ENCODE measurements at places on chromosomes 12 and 14.

GRCh38 chr14:59356312-59356711 is 108.9 kb downstream of the GPR135 start:
- H3K36me3 ChIP-seq, result peaks cover 10% of the 10 kb centered on the region
- no peak overlapping the region for H3K4me3 ChIP-seq
- H3K27me3 ChIP-seq, result no peaks in the 10 kb centered on the region
- H3K4me1 ChIP-seq, result peaks cover 7% of the 10 kb centered on the region

DNA sequence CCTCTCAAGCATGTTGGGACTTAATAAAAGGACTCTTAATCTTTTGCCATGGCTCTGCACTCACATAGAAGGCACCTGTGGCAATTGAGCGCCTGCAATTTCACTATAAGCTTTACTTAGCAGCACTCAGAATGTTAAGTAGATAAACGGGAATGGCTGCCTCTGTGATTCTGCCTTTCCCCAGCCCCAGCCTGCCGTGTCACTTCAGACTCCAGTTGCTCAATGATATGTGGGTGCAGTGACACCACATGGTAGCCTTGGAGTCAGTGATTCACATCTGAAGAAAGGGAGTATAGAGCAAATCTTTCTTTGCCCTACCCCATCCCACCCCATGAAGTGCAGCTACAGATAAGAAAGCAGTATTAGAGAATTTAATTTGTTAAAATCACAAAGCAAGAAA is 96.1 kb downstream of the ZFC3H1 start:
- no peaks in the 10 kb centered on the region for H3K4me1 ChIP-seq
- H3K27me3 ChIP-seq, result peaks cover 38% of the 10 kb centered on the region
- H3K27ac ChIP-seq, result no peak overlapping the region
- H3K4me3 ChIP-seq, result no peak overlapping the region
- H3K36me3 ChIP-seq, result no peaks in the 10 kb centered on the region
- no peak for DNase-seq

DNA sequence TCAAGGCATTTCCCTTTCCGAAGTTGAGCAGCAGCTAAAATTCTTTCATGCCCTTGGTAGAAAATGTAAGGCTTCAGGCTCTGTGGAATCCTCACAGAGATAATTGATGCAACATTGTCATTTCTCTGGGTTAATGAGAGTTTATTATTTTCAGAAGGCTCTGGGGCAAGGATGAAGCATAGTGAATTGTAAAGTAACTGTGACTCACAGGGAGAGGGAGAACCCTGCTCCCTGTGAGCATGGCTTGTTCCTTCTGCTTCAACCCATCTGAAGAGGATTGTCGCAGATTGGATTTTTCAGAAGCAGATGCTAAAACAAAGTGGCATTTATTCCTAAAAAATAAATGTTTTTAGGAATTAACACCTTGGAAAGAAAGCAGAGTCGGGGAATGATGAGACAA is 41.2 kb downstream of the APOBEC1 start:
- H3K27ac ChIP-seq, result no peak overlapping the region
- H3K36me3 ChIP-seq, result no peaks in the 10 kb centered on the region
- no peak for DNase-seq

GRCh38 chr12:109563291-109564284 is 9.7 kb downstream of the MMAB start:
- no peak overlapping the region for H3K4me3 ChIP-seq
- H3K4me1 ChIP-seq, result no peaks in the 10 kb centered on the region
- peaks cover 15% of the 10 kb centered on the region for H3K36me3 ChIP-seq
- no peak for DNase-seq
- no peaks in the 10 kb centered on the region for H3K27me3 ChIP-seq

GRCh38 chr12:21695986-21696385 is 38.3 kb upstream of the LDHB start:
- no peak overlapping the region for H3K4me3 ChIP-seq
- H3K36me3 ChIP-seq, result no peaks in the 10 kb centered on the region
- no peak overlapping the region for H3K27ac ChIP-seq

- no peak for DNase-seq
- peak overlapping the region; percentile 20 for H3K4me3 ChIP-seq
- H3K4me1 ChIP-seq, result peaks cover 50% of the 10 kb centered on the region
- peak overlapping the region; percentile 97 for H3K27ac ChIP-seq
- H3K36me3 ChIP-seq, result peaks cover 27% of the 10 kb centered on the region
- no peaks in the 10 kb centered on the region for H3K27me3 ChIP-seq
Measured at GRCh38 chr12:12440784-12441428, 84.0 kb downstream of the BORCS5 start.

- H3K4me1 ChIP-seq, result no peaks in the 10 kb centered on the region
- H3K27me3 ChIP-seq, result no peaks in the 10 kb centered on the region
- no peak overlapping the region for H3K27ac ChIP-seq
- no peak overlapping the region for H3K4me3 ChIP-seq
- H3K36me3 ChIP-seq, result no peaks in the 10 kb centered on the region
Measured at GRCh38 chr12:43044241-43044640, 454.7 kb upstream of the PRICKLE1 start.

DNA sequence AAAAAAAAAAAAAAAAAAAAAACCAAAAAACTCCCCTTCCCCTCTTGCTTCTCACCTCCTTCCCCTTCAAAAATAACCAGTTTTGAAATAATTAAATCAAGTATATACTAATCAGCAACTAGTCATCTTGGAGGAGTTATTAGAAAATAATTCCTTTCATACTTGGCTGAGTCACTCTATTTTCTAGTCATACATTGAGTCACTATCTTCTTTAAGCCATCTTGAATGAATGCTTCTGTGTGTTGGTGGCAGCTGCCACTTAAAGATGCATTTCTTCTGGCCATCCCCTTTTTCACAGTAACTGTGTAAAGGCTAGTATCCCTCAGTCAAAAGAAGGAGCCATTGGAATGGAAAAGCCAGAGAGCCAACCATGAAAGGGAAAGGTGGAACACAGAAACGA is 84.2 kb upstream of the TMEM263 start:
- peak overlapping the region; percentile 55 for H3K27ac ChIP-seq
- no peak overlapping the region for H3K4me3 ChIP-seq
- H3K4me1 ChIP-seq, result no peaks in the 10 kb centered on the region
- DNase-seq, result no peak
- H3K36me3 ChIP-seq, result peaks cover 27% of the 10 kb centered on the region
- H3K27me3 ChIP-seq, result no peaks in the 10 kb centered on the region

DNA sequence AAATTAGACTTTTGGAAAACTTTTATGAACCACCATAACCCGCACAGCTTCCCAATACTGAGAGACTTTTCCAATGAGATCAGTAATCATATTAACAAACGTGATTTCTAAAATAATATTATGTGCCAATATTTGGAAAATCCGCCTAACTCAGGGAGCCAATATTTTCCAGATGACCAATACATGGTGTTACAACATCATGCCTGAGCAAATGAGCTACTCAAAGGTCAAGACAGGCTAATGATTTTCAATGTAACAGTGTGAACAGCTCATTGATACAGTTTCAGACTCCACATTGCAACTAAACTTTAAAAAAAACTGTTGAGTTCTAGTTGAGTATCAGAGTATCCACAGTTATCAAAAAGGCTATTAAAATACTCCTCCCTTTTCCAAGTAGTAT is 46.8 kb downstream of the RNF34 start:
- H3K27me3 ChIP-seq, result no peaks in the 10 kb centered on the region
- no peak overlapping the region for H3K4me3 ChIP-seq
- no peak for DNase-seq
- H3K4me1 ChIP-seq, result peaks cover 6% of the 10 kb centered on the region

DNA sequence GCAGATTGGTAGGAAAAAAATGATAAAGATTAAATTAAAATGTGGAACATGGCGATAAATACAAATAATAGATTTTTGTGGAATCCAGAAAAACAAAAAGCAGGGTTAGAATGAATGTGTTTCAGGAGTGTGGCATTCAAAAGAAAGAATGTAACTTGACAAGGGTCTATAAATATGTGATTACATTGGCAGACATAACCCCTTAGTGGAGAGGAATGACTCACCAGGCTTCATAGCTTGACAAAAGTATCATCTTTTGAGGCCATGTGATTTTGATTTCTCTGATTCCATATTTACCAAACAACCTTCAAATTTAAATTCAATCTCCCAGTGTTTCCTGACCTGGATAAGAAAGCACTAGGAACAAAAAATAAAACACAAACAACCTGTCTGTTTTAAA is 24.4 kb upstream of the MGST1 start:
- DNase-seq, result no peak
- no peaks in the 10 kb centered on the region for H3K36me3 ChIP-seq
- H3K27ac ChIP-seq, result no peak overlapping the region
- no peak overlapping the region for H3K4me3 ChIP-seq
- H3K4me1 ChIP-seq, result no peaks in the 10 kb centered on the region
- H3K27me3 ChIP-seq, result no peaks in the 10 kb centered on the region

DNA sequence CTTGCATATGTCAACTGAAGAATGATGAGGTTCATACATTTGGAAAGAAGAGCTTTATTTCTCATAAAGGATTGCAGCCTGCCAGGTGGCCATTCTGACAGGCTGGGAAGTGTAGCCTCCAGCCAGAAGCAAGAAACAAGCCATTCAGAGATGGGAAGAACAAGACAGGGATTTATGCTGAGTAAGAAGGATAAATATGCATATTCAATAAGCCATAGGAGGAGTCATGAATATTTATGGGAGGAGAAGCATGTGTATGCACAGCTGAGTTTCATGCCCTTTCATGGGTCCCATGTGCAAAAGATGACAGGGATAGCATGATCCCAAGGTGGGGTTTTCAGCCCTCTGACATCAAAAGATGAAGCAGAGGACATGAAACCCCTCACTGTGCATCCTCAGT is 269.8 kb downstream of the TMEM132C start:
- no peak overlapping the region for H3K4me3 ChIP-seq
- H3K4me1 ChIP-seq, result peaks cover 12% of the 10 kb centered on the region
- no peak for DNase-seq
- no peak overlapping the region for H3K27ac ChIP-seq
- H3K36me3 ChIP-seq, result no peaks in the 10 kb centered on the region

DNA sequence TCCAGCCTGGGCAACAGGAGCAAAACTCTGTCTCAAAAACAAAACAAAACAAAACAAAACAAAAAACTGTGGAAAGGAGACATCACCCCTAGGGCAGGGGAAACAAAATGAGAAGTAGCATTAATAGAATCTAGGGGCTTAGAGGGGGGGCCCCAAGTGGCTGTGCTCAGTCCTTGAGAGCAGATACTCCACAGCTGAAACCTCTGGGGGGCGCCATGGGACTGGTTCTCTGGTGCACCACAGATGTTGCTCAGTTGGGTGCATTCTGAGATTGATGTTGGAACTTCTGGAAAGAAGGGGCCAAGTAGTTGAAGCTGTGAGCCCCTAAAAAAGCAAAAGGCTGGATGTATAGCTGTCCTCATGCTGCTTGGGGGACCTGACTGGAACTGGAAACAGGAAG is 11.8 kb upstream of the SYNE2 start:
- H3K4me1 ChIP-seq, result no peaks in the 10 kb centered on the region
- no peak overlapping the region for H3K27ac ChIP-seq
- no peaks in the 10 kb centered on the region for H3K36me3 ChIP-seq

DNA sequence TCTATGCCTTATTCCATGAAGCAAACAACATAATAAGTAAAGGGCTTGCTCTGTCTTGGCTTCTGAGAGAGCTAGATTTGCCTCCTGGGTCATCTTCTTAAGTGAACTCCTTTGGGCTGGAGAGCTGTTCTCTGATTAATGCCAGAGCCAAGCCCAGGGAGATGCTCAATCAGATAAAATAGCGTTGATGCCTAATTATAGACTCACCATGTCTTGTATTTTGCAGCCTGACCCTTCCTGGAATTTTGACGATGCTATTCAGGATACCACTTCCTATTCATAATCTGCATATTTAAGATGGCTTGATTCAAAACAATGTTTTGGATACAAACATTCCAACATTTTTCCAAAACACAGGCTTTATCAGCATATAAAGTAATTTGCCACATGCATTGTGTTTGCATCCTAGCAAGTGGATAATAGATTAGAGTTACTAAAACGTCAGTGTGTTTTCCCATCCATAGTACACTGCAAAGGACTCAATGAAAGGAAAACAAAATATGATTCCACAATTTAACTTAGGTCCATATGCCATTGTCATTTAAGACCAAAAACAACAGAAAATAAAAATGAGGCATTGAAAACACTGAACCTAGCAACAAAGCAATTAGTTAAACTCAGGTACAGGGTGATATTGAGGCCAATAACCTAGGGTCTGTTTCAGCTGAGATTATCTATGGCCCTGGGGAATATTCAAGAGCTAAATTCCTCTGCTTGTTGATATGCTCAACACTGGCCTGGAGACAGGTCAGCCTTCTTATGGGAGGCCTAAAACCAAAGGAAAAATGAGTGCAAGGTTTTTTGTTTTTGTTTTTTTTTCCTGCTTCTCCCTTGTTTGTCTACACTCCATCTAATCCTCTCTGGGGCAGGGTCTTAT is 184.2 kb upstream of the FOXN3 start:
- no peaks in the 10 kb centered on the region for H3K27me3 ChIP-seq
- H3K36me3 ChIP-seq, result peaks cover 8% of the 10 kb centered on the region
- H3K4me3 ChIP-seq, result no peak overlapping the region
- DNase-seq, result no peak

Measured in effector memory CD8-positive, alpha-beta T cell (primary cell).